ENCODE measurements at places on chromosomes 16 and 17. TPM values are rescaled to one million over a fixed set of nuclear protein-coding genes. Genes with fewer than 3 reads are reported as not detected.
A peak's percentile ranks its signal among the peaks of the same experiment; 100 is the strongest.

Gene ZMYND15
- total RNA-seq, result 1.5 TPM

DNA sequence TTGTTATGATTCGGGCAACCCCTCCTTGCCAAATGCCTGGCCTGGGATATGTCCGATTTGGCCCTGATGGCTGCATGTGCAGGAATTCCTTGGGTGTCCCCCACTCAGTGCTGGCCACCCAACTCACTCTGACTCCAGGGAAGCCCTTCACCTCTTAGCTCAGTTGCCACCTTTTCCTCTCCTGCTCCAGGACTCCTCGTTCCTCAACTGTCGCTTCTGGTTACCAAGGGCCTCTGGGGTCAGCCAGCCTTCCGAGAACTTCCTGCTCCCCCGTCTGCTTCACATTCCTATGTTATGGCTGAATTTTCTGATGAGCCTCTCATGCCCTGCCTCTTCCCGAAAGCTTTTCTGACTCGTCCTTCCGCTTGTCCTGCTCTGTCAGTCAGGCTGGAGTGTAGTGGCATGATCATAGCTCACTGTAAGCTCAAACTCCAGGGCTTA is 63.5 kb downstream of the SPACA3 start:
- no peak for DNase-seq

DNA sequence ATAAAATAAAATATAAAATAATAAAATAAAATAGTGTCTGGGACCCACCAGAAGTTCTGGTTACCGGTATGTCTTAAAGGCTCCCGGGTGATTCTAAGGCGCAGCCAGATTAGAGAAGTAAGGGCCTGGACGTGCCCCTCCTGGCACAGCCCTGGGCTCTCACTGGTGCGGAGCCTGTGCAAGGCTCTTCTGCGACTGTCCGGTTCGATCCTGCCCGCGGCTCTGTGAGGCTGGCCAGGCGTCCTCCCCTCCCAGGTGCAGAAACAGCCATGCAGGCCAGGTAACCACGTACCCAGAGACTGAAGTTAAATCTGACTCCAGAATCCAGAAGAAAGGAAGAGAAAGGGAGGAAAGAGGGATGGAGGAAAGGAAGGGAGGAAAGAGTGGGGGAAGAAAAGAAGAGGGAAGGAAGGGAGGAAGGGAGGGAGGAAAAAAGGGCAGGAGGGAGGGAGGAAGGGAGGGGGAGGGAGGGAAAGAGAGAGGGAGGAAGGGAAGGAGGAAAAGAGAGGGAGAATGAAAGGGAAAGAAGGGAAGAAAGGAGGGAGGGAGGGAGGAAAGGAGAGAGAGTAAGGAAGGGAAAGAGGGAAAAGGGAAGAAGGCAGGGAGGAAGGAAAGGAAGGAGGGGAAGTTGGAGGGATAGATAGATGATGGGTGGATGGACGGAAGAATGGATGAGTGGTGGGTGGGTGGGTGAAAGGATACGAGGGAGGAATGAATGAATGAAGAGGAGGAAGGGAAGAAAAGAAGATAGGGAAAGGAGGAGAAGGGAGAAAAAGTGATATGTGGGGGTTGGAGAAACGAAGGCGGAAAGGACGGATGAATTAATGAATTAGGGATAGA is 42.3 kb downstream of the C16orf82 start:
- no peak for DNase-seq

Gene TENT4B
- 17.0 TPM for total RNA-seq

GRCh38 chr16:72255786-72256185 is 83.8 kb upstream of the PMFBP1 start:
- no peak for DNase-seq

GRCh38 chr17:13550291-13550690 is 51.4 kb downstream of the HS3ST3A1 start:
- no peak for DNase-seq

Gene MPV17L
- 9.7 TPM for total RNA-seq

DNA sequence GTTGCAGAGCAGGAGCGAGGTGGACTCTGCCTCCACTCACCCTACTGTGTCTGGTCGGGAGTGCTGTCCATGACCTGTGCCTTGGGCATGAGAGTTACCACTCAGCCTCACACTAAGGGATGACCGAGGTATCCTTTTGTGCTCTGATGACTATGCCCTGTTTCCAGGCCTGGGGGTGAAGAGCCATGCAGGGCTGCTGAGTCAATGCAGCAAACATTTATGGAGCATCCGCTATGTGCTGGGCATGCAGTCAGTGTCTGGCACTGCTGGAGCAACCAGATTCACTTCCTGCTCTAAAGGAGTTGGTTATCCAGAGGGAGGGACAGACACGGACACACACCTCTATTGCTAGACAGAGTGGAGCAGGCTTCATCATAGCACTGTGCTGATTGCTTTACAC is 7.6 kb upstream of the HNF1B start:
- no peak for DNase-seq

Gene KCNJ18
- total RNA-seq, result not detected

GRCh38 chr17:17785407-17785806 is 51.4 kb downstream of the SREBF1 start:
- peak; percentile 43 for DNase-seq

GRCh38 chr17:32279891-32280716 is 14.5 kb downstream of the RHBDL3 start:
- no peak for DNase-seq

GRCh38 chr17:76500747-76501017 is 541 bp downstream of the RHBDF2 start:
- no peak for DNase-seq

GRCh38 chr17:61160204-61160603 is 239.4 kb upstream of the TBX2 start:
- DNase-seq, result no peak

DNA sequence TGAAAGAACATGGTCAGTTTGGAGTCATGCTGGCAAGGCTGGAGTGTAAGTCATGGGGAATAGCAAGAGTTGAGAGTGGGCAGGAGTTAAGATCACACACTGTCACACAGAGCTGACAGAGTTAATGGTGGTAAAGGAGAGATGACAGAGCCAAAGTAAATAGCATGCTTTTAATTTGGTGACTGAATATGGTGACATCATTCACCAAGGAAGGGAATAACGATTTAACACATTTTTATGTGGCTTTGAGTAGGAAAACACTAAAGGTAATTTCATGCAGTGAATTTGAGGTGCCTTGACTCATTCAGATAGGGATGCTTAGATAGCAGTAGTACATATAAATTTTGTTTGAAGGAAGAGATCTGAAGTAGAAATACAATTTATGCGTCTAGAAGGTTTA is 42.1 kb downstream of the SYNRG start:
- DNase-seq, result no peak

DNA sequence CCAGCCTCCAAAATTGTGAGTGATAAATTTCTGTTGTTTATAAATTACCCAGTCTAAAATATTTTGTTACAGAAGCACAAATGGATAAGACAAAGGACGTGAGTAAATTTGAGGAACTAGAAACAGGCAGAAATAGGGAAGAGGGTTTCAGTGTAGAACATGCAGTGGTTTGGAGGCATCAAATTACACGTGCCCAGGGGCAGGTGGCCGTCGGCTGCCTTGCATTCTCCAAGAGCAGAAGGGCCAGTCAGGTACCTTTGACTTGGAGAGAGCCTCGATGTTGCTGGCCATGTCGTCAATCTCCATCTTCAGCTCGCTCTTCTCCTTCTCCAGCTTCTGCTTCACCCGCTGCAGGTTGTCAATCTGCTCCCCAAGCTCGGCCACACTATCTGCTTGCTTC is 54.3 kb downstream of the MYH13 start:
- no peak for DNase-seq

DNA sequence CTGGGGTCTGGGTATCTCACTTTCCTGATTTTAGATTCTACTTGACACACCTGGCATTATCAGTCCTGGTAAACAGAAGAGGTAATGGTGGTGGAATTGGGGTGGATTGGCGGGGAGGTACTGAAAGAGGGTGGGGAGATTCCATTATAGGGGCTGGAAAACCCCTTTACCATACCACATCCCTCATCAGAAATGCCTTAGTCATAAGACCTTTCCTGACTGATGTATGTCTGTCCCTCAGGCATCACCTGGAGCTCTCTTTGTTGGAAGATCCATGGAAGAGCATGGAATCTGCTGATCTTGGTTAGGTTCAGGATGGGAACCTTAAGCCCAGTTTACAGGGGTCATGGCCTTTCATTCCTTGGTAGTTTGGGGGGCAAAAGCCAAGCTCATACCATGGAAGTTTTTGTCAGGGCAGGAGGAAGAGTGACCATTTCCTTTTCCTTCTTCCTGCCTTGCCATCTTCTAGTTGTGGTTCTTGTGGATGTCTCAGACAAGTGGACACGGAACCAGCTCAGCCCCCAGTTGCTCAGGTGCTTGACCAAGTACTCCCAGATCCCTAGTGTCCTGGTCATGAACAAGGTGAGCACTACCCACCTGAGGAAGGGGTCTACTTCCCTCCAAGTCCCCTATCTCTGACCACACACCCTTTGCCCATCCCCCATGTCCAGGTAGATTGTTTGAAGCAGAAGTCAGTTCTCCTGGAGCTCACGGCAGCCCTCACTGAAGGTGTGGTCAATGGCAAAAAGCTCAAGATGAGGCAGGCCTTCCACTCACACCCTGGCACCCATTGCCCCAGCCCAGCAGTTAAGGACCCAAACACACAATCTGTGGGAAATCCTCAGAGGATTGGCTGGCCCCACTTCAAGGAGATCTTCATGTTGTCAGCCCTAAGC is 3.3 kb downstream of the ERAL1 start:
- no peak for DNase-seq

DNA sequence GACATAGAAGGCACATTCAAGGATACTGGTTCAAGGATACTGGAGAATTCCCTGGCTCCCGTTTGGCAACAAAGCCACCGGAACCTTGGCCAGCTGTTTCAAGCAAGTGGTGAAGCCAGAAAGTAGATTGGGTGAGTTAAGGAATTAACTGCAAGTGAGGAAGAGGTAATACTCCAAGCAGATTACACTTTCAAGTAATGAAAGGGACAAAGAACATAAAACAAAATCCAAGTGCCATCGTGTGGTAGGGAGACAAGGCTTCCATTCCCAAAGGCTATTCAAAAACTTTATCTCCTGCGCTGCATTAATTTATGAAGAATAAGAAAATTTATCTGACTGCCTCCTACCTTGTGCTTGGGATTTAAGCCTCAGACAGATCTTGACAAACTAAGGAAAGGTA is 27.8 kb downstream of the XPO6 start:
- no peak for DNase-seq

- no peak for DNase-seq
Observed at GRCh38 chr17:4631836-4632580, 9.5 kb downstream of the ALOX15 start.

DNA sequence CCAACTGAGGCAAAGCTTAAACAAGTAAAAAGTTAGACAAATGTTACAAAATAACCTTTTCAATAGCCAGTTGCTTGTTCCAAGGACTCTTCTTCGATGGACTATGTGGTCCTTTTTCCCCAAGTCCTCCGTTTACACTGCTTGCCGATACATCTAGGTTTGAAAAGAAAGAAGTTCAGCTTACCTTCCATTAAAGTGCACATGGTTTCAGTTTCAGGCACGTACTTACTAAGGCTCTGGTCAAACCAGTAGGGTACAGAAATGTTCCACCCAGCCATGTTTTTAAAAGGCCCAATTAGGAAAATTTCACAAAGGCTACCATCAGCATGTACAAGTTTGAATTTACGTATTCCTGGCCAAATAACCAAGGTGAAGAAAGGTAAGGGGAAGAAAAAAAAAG is 2.1 kb downstream of the SRSF2 start:
- no peak for DNase-seq

DNA sequence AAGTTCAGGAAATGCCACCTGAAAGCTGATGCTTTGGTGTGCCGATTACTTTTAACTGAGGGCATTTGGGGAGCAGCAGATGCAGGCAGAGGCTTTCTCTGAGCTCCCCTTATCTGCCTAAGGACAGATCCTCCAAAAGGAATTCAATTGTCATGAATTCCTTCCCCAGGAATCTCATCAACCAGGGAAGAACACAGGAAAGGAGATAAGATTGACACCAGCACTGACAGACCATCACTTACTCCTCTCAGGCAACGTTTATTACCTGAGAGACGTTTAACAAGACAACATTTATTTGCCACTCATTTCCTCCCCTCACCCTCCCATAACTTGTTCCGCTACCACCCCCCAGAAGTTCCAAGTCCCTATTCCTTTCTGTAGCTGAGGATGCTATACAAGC is 17.6 kb upstream of the CDRT4 start:
- DNase-seq, result no peak

GRCh38 chr16:56029026-56029425 is 153.9 kb upstream of the CES5A start:
- no peak for DNase-seq

- DNase-seq, result no peak
Observed at GRCh38 chr17:72710834-72711233, 381.7 kb downstream of the SLC39A11 start.

Gene KRTAP16-1
- total RNA-seq, result not detected

GRCh38 chr17:422196-422930 is 69.8 kb upstream of the RPH3AL start:
- DNase-seq, result no peak

GRCh38 chr17:8823279-8823678 is 24.1 kb upstream of the MFSD6L start:
- no peak for DNase-seq

DNA sequence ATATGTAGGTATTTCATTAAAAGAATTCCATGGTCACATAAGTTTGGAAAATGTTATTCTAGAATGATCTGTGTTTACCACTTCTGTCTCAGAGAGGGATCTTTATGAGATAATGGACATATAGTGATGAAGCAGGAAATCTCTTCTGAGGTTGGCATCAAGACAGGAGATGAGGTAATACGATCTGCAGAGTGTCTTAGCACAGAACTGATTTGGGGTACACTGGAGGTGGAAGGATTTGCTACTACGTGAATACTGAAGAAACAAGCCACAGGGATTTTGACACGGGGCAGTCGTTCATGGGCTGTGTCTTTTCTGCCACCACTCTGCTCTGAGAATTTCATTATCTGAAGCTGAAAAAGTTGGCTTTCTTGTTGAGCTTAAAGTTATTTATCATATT is 5.5 kb downstream of the CBFB start:
- DNase-seq, result no peak

DNA sequence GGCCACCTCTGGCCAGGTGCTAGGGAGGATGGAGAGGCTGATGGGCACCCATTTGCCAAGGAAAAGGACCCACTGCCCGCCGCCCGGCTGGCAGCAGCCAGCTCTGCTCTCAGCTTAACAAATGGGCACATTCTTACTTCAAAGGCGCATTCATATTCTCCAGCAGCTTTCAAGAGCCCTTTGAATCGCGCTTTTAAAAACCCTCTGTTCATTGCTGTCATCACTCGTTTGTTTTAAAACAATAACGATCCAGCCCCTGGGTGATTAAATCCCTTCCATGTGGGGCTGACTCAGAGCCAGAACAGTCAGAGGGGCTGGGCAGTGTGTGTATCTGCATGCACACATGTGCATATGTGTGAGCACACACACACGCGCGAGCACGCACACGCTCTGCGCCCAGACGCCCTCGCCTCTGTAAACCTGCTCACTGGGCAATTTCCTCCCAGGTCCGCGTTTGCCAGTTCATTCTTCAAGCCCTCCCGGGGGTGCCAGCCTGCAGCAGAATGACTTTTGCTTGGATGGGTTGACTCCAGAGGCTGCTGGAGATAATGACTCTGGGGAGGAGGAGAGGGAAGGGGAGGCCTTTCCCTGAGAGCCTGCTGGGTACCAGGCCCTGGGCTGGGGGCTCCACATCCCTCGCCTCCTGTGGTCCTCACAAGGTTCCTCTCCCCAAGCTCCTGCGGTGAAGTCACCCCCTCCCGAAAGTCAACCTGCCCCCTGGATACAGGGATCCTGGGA is 133.1 kb downstream of the SDK2 start:
- no peak for DNase-seq

Gene PDE6G
- not detected for total RNA-seq
